Fibroblast of skin of back (primary cell): ENCODE measurements at places on chromosomes 12 and 14.
A peak's percentile ranks its signal among the peaks of the same experiment; 100 is the strongest.

GRCh38 chr14:78170203-78170602 is at the start of gene NRXN3:
TSS of gene NRXN3 (plus strand) at chr14:78170373. CDS start at chr14:78243094, 72,721 bp downstream.
- no peak for DNase-seq

DNA sequence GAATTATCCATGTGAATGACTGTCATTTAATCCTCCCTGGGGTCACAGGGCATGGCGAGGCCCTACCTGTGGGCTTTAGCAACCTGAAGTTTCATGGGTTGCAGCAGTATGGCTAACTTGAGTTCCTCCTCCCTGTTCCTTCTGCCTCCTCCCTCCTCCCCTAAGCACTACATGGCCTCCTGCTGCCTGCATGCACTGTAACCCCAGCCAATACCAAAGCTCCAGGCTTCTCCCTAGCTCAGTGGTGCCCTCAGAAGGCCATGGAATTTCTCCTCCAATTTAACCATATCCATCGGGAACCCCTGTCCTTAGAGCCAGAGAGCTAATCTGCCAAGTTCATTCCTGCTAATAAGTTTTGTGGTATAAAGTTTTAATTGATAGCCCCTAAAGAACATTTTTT is 95.1 kb downstream of the NT5DC3 start:
- no peak for DNase-seq

- peak; percentile 68 for DNase-seq
These were observed 13.2 kb downstream of the ZNF219 start for GRCh38 chr14:21084998-21085853.

DNA sequence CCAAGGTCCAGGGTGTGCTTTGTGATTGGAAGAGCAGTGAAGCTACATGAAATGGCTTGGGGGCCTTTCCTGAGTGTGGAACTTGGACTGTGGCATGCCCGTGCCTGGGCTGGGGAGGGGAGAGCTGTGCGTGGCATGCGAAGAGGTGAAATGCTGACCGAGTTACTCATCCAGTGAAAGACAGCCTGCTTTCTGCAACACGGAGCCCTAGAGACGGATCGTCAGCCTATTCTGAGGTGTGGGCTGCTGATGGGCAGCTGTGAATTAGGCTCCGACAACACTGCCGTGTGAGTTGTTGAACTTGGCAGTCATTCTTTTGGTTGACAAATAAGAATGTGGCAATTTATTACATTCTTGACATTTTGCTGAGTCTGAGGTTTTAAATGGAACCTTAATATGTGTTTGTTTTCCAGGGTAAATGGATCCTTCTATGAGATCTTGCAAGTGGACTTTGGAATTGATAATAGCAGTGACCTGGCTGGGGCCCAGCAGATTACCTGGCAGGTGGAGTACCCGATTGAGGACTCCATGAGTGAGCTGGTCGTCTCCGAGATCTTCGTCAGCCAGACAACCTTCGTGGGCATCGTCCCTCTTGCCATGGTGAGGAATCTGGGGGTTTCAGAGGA is 453.9 kb downstream of the AACS start:
- no peak for DNase-seq

DNA sequence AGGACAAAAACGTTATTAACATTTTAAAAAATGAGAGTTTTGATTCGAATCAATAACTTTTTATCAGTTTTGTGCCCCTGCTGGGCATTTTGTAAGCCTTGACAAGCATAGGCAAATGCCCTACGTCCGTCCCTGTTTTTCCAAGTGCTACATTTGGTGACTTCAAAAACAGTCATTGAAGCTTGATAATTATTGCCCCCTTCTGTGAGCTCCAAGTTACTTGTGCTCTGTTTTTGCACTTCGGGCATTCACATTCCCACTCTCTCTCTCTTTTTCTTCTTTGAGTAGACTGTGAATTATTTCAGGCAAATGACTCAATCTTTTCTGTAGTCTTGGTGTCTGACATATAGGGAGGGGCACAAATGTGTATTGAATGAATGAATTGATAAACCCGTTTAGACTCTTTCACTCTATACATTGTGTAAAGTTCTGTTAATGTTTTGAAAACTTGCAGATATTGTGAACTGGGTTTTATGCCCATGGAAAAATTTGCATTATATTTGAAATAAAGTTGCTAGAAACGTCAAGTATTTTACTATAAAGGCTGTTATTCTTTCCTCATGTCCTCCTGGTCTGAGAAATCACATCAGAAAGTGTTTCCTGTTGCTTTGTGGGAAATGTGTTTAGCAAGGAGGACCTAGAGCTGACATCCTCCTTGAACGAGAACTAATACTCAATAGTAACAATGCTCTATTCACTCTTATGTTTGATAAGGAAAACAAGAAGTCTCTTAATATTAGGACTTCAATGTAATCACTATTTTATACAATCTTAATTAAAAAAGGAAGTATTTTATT is 1.4 kb downstream of the APAF1 start:
- peak; percentile 68 for DNase-seq

- DNase-seq = peak; percentile 82
These were observed 432.6 kb downstream of the LRIG3 start for GRCh38 chr12:58487678-58488161.

DNA sequence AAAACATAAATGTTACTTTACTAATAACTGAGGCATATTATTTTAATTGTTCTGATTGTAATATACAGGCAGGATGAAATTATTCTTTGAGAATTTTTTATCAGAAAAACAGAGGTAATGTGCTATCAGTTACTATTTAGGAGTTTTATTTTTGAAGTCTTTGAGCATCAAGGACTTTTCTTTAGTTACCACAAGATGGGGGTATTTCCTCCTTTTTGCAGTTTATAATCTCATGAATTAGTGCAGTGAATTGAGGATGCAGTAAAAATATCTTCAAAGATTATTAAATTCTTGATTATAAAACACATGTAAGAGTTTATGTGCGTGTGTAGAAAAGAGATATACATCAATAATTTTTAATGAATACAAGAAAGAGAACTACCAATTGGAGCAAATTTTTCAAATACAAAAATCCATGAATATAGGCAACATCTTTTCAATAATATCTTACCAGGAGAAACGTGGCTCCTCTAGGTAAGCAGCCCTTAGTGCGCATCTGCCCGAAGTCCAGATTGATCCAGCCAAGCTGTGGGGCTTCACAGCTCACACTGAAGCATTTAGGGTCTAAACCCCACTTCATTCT is 71.6 kb downstream of the ERGIC2 start:
- no peak for DNase-seq

- DNase-seq = no peak
These were observed 8.6 kb upstream of the STRAP start for GRCh38 chr12:15873556-15873955.

- peak; percentile 4 for DNase-seq
These were observed 34.7 kb upstream of the FZD10 start for GRCh38 chr12:130127532-130127911.

DNA sequence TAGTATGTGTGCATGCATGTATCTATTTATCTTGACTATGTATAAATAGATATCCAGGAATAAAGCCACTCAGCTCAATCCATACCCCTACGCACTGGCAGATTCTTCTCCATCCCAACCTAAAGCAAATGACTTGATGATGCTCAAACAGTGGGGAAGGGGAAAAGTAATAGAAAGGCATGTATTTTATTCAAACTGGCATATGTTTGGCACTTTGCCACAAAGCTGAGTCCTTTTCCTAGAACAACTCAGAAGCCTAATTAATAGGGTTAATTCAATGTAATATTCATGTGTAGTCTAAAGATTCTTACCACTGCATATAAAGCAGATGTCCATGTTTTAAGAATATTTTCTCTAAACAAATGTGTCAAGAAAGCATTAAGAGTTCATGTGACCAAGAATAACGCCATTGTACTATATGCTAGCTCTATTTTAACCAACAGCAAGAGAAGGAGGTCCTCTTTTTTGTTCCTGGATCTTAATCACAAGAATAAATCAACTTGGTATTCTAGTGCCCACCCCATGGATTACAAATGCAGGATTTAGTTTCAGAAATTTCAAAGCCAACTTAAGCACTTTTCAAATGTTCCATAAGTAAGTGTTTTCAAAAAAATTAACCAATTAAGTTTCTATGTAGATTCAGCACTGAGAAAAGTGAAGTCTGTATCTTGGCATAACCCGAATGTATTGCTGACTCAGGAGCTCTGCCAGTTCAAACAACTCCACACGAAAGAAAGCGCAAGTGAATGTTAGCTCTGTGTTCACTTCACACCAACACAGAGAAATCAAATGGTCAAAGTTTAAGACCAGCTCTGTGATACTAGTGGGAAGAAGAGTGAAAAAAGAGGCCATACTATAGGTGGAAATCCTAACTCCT is 233.6 kb downstream of the MED13L start:
- DNase-seq = no peak

DNA sequence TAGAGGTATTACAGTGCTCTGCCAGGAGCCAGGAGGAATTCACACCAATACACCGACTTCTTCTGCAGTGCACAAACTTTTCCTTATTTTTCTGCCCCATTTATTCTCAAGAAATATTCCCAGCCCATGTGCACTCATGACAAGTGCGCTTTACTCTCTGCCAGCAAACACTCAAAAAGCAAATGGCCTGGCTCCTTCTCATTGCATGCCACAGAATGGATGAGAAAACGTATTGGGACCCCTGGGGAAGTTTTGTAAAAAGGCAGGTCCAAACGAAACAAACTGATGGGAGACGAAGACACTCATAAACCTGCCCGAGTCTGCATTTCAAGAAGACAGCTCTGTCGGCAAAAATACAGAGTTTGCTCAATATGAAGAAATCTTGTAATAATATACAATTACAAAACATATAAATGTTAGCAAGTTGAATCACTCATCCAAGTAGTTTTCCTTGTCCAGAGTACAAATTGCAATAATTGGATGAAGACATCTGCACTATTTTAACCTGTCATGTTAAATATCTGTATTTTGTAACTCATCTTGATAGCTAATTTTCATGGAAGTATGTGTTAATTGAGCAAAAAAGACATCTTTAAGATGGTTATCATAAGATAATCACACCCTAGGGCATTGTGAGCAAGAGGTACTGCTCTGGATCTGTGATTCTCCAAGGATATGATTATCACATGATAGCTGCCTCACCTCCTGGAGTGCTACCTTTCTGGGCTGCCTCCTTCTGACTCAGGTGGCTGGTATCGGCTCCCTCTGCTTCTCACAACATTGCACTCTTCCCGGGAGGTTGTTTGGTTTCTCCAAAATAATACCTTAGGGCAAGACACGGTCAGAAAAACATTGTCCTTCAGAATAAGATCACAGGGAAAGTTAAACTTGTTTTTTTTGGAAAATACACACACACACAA is 260.8 kb upstream of the G2E3 start:
- no peak for DNase-seq

DNA sequence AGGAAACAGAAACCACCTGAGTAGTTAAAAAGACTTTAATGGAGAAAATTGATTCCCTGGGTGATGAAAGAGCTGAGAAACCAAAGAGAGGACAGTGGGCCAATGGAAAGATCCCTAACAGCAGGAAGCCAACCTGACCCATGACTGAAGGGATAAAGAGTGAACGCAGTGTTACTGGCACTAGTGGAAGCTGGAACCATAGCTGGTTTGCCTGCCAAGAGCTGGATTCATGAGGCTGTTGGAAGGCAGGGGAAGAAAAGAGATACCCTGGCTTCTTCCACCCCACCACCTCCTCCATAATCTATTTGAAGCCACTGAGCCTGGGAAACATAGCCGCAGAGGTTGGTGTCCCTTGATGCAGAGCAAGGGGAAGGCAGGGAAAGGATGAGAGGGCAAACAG is 125.5 kb upstream of the PRKD1 start:
- no peak for DNase-seq

DNA sequence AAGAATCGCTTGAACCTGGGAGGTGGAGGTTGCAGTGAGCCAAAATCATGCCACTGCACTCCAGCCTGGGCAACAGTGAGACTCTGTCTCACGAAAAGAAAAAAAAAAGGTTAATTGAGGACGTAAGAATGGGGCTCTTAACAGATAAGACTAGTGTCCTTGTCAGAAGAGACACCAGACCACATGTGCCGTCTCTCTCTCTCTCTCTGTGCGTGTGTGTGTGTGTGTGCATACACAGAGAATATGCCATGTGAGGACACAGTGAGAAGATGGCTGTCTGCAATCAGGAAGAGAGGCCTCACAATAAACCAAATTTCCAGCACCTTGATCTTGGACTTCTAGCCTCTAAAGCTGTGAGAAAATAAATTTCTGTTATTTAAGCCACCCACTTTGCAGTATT is 11.7 kb upstream of the ERC1 start:
- no peak for DNase-seq

GRCh38 chr12:44224399-44225148 is 388.7 kb downstream of the TMEM117 start:
- DNase-seq = no peak

DNA sequence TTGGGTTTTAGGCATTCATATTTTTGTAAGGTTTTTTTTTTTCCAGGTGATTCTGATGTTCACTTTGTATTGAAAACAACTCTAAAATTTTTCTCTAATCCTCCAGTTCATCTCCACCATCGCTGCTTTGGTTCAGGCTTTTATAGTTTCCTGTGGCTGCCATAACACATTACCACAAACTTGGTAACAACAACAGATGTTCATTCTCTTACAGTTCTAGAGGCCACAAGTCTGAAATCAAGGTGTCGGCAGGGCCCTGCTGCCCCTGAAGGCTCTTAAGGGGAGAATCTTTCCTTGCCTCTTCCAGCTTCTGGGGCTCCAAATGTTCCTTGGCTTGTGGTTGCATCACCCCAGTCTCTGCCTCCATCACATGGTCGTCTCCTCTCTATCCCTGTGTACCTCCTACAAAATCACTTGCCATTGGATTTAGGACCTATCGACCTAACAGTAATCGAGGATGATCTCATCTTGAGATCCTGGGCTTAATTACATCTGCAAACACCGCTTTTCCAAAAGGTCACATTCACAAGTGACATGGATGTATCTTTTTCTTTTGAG is 55.2 kb downstream of the PELI2 start:
- no peak for DNase-seq

GRCh38 chr14:105993814-105994213 is 467.4 kb downstream of the TMEM121 start:
- no peak for DNase-seq

DNA sequence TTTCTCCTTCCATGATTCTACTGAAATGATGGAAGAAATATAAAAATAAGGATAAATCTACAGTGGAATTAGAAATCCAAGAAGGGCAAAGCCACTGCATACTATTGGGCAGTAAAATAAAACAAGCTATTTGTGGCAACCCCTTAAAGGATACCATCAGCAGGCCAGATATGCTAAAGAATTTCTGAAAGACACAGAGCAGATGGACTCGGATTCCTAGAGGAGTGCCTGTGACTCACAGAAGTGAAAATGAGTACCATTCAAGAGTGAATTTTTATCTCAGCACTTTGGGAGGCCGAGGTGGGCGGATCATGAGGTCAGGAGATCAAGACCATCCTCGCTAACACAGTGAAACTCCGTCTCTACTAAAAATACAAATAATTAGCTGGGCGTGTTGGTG is 318.1 kb downstream of the LRIG3 start:
- peak; percentile 23 for DNase-seq

DNA sequence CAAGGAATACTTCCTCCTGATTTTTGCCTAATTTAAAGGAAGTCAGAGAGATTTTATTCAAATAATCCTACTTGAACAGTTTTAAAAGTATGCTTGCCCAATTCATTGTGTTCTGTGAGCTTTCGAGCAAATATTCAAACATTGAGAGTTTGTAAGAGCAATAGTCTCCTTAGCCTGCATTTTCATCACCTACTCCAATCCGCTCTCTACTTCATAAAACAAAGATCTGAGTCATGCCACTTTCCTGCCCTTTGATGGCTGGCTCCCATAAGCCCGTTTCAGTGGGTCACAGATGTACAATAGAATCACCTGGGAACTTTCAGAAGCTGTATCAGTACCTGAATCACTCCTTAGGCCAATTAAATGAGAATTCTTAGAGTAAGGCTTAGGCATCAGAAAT is 319.2 kb downstream of the PDZRN4 start:
- DNase-seq = no peak
